ENCODE measurements at places on chromosomes 7 and 10. TPM values are rescaled to one million over a fixed set of nuclear protein-coding genes. Genes with fewer than 3 reads are reported as not detected.

DLX5 gene
- total RNA-seq: not detected

MMRN2 gene
- 1.7 TPM for total RNA-seq

TAS2R5 gene
- 0.57 TPM for total RNA-seq

ZNF736 gene
- total RNA-seq: 5.5 TPM

AZGP1 gene
- total RNA-seq: 0.09 TPM

FXYD4 gene
- not detected for total RNA-seq

All from smooth muscle cell of bladder (primary cell).